Cortex of kidney (tissue), 1 donor: ENCODE measurements at places on chromosomes 3 and 15.

DNA sequence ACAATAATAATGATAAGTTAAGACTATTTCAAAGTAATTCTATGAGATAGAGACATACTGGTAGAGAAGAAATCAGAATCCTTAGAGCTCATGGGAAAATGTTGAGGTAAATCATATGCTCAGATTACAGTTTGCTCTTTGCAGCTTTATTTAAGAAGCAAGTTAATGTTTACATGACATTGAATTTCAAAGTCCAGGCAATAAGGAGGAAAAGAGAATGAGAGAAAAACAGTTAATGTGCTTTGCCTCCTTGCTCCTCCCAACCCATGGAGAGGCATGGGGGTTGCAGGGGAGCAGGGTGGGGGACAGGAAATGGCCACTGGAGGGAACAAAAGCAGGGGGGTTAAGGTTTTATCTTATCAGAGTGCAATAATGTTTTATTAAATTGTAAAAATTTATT lies 42.2 kb upstream of the ZBTB38 start:
- no peak for DNase-seq

DNA sequence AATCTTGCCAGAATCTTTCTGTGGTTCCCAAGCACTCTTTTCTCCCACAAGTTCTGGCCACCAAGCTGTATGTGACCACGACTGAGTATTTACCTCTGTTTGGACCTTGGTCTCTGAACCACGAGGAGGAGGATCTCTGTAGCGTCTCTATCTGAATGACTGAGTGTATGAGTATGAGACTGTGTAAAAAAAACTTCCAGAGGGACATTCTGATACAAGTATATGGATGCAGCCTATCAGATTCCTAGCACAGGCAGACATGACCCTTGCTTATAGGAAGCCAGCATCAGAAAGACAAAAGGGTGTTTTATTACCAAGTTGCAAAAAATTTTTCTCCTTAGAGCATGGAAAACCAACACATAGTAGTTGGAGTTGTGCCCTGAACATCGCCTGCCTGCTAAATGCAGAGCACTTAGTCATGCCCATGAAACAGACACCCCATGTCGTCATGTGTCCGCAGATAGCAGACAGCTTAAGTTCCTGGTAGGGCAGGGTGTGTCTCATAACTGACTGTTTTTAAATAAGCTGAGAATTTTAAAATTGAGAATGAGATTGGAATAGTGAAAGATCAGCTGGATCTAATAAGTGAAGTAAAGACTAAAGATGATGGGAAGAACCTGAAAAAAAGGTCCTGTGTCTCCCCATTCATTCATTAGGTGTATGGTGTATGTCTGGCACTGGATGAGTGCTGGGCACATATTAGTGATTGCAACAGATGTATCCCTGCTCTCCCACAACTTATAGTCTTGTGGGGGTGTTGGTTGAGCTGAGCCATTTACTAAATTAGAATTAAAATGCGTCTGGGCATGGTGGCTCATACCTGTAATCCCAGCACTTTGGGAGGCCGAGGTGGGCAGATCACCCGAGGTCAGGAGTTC lies 30.9 kb downstream of the DAG1 start:
- no peak for DNase-seq

GRCh38 chr3:189577050-189577951 lies 53.9 kb upstream of the TP63 start:
- no peak for DNase-seq

GRCh38 chr3:159859424-159859823 lies 129.2 kb upstream of the IL12A start:
- no peak for DNase-seq

DNA sequence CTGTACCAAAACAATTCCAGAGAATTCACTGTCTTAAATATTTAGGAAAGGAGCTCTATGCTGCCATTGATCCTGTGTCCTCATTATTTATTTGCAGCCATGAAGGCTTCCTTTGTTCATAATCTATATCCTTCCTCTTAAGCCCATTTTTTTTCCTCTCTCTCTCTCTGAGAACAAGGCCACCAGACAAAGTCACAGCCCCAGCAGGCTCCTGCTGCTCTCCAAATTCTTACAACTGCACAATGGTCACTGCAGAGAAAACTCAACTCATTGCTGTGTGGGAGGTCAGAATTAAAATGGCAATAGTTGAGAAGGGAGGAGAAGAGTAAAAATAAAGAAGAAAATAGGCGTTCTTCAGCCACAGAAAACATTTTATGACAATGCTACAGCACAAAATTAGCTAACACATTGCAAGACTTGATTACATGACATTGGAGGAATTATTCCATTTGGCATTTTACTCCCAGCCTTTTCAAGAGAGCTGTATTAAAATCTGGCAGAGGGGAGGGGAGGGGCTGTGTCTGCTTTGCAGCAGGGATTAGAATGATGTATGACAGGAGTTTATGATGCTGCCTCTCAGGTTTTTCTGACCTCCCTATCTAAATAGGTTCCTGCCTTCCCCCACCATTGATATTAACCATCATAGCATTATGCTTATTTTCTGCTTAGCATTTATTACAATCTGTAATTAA lies 399.7 kb upstream of the THBS1 start:
- no peak for DNase-seq

- no peak for DNase-seq
These were observed 32.7 kb downstream of the SRPRB start for GRCh38 chr3:133838296-133838789.

DNA sequence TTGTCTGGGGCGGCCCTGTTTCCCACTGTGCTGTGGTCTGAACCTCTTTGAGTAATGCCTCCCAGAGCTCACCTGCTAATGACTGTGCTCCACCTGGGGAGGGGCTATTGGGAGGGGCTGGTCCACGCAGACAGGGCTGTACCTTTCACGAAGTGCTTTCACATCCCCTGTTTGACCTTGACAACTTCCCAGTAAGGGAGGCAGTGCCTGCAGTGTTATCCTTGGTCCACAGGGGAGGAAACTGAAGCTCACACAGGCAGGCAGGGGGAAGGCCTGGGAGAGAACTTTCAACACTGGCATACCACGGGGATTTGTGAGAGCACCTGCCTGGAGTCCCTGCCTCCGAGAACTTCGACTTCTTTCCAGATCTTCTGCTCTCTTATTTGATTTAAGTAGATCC lies 91.2 kb downstream of the CACNA1D start:
- DNase-seq, result no peak

- DNase-seq, result no peak
These were observed 1096.3 kb upstream of the CFAP20DC start for GRCh38 chr3:60146121-60146520.

- no peak for DNase-seq
These were observed 26.9 kb upstream of the ZMAT3 start for GRCh38 chr3:179098388-179099077.

DNA sequence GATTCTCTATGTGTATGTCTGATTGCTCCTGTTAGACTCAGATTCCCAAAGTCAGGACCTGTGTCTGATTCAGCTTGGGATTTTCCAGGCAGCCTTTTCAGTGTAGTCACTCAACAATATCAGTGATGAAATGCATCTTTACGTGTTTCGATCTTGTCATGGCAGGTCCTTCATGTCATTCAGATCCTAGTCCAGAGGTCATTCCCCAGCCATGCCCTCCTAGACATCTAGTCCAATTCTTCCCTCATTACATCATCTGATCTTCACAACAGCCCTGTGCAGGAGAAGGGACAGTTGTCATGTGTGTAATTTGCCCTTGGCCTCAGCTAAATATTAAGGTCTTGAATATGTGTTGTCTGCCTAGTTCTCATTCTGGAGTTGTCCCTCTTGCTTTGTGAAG lies 153.2 kb upstream of the NR2E3 start:
- no peak for DNase-seq

- DNase-seq, result no peak
These were observed 198.4 kb downstream of the ADAMTS17 start for GRCh38 chr15:100143378-100143777.

- no peak for DNase-seq
These were observed 165.6 kb downstream of the LPP start for GRCh38 chr3:188319569-188319968.

DNA sequence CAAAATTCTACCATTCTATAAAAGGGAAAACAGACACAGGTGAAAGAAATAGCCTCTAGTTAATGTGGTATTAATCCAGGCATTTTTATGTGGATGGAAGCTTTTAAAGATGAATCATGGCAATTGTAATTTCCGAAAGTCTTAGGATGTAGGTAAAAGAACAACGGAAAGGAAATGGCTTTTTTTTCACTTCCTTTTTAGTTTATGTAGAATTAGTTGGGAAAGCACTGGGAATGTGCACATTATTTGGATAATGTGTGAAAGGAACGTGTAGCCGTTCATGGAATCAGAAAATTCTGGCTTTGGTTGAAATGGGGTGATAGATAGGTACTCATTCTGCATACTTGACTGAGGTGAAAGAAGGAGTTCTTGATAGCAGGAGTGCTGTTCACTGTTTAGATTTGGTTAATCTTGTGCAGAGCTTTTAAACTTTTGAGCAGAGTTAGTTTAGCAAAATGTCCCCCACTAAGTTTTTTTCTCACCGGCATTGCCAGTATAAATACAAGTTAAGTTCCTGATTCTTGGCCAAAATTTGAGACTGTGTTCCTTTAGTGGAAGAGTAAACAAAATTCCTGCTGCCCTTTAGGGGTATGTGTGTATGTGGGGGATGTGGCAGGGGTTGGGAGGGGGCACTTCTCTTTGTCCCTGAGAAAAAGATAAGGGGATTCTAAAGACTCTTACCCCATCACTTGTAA lies 20.2 kb upstream of the UTS2B start:
- no peak for DNase-seq

- DNase-seq, result no peak
These were observed 10.7 kb upstream of the OCA2 start for GRCh38 chr15:28109626-28110455.

GRCh38 chr3:13886593-13887129 lies 6.8 kb upstream of the WNT7A start:
- no peak for DNase-seq

- no peak for DNase-seq
These were observed 79.0 kb downstream of the SERPINI1 start for GRCh38 chr3:167814441-167814951.

- no peak for DNase-seq
These were observed 75.7 kb upstream of the BNIP2 start for GRCh38 chr15:59764775-59765174.

GRCh38 chr15:38687775-38688495 lies 123.3 kb upstream of the RASGRP1 start:
- no peak for DNase-seq

GRCh38 chr3:43885908-43886618 lies 195.3 kb downstream of the ABHD5 start:
- DNase-seq, result no peak

GRCh38 chr3:30621576-30621975 lies 15.2 kb downstream of the TGFBR2 start:
- DNase-seq, result no peak

DNA sequence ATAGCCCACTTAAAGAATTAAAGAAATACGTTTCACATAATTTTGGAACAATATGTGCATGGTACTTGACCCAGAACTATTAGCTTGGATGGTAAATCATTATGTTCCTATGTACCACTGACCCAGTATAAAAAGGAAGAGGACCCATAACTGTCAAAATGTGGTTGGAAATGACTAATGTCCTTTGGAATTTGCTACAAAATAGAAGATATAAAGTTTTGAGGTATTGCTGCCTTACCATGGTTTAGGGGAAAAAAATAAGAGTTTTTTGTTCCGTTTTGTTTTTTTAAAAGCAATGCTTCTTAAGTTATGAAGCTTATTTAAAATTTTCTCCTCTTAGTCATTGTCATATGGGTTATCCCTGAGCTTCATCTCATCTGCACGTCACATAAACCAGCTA lies 15.8 kb upstream of the TFDP2 start:
- DNase-seq, result no peak

- DNase-seq, result no peak
These were observed 26.4 kb upstream of the TNFAIP8L3 start for GRCh38 chr15:51121118-51121517.

DNA sequence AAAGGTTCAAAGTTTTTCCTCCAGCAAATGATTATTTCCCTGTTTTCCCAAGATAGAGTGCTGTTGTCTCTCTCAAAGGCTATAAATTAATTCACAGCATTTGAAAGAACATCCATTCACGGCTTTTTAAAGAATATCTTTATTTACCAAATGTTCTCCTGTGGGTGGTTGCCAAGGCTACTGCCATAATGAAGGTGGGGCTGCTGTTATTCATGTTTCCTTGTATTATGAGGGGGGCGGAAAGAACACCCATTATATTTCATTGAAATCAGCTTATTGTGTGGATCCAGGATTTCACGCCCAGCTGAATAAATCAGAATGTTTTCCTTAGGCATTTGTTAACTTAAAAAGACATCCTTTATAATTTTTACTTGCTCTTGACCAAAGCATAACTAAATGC lies 10.1 kb downstream of the SRP14 start:
- DNase-seq, result no peak
